CD4-positive, alpha-beta T cell treated with Interleukin-2 at 100 ng/mL for 4 hours (primary cell): ENCODE measurements at places on chromosomes 6 and 20.

- DNase-seq: no peak
Observed at GRCh38 chr20:53301869-53302268, 291.8 kb downstream of the ZNF217 start.

GRCh38 chr6:50585441-50586330, 127.6 kb upstream of the TFAP2D start:
- no peak for DNase-seq

DNA sequence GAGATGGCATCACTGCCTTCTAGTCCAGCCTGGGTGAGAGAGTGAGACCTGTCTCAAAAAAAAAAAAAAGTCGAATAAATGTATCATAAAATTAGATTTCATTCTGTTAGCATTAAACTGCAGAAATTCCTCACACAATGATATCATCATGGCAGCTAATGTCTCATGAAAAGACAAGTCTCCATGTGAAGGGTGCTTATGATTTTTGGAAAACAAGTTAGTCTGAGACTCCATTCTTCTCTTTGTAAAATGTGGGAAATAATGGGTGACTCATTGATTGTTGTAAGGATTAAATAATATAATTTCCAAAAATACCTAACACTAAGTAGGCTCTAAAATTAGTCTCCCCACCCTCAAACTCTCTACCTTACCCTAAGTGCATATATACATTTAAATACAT, 49.6 kb upstream of the CDYL start:
- DNase-seq: no peak

GRCh38 chr20:23103284-23104018, 17.3 kb upstream of the CD93 start:
- DNase-seq: no peak

GRCh38 chr6:42279966-42280629, 62.4 kb upstream of the MRPS10 start:
- no peak for DNase-seq

DNA sequence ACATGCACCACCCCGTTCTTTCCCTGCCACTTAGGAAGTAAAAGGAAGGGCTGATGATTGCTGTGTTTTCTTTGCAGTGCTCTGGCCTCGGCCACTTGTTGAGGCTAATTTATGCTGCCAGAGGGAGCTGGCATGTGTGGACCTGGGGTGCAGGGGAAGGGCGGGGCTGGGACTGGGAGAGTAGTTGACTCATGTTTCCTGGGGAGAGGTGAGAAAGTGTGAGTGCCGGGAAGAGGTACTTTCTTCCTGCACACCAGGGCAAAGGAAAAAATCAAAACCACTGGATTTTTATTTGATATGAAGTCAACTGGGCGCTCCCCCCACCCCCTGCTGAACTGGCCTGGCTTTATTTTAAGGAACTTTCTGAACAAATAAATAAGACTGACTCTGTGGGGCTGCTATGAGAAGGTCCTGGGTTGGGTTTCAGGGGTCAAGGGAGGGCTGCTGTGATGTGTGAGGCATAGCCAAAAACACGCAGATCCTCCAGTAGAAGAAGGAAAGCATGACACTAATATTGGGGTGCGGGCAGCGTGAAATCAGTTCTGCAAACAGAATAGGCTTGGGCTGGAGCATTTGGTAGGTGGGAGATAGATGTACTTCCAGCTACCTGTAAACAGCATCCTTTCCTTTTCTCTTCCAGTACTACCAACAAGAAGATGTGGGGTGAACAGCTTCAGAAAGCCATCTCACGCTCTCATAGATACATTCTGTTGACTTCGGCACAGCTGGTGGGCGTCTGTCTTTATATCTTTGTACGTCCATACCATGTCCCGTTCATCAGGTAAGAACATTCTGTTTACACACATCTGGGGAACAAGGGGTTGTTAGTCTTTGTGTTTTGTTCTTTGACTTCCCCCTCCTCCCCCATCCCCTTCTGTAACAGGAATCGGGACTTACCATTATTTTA, 87.5 kb downstream of the SYNJ2 start:
- no peak for DNase-seq

- DNase-seq: no peak
Observed at GRCh38 chr6:93819189-93819588, 399.8 kb upstream of the EPHA7 start.

DNA sequence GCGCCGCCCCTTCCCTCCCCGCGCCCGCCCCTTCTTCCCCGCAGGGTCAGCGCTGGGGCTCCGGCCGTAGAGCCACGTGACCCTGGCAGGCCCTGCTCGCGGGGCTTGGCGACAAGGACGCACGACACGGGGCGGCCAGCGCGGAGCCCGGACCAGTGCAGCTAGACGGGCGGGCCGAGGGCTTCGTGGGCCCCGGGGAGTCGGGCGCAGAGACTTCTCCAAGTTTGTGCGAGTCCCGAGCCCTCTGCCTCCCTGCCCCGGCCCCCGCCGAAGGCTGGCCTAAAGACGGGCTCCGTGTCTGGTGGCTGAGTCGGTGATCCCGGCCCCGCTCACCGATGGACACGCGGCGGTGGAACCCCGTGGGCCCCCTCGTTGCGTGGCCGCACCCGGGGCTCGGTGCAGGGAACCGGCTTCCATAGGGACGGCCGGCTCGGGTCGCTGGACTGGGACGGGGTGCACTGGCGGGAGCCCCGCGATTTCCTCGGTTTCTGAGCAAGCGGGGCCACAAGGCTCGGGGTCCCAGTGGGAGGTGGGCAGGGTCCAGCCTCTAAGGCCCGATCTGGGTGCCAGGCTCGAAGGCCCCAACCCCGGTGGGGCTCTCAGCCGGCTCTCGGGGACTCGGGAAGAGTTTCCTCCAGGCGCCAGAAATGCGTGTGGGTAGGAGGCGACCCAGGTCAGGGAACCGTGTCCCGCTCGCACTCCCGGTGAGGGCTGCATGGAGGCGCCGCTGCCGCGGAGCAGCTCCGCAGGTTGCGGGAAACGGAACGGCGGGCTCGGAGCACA, 452 bp upstream of the GATA5 start:
- no peak for DNase-seq

- DNase-seq: no peak
Observed at GRCh38 chr6:136163260-136163659, 86.9 kb downstream of the MTFR2 start.

DNA sequence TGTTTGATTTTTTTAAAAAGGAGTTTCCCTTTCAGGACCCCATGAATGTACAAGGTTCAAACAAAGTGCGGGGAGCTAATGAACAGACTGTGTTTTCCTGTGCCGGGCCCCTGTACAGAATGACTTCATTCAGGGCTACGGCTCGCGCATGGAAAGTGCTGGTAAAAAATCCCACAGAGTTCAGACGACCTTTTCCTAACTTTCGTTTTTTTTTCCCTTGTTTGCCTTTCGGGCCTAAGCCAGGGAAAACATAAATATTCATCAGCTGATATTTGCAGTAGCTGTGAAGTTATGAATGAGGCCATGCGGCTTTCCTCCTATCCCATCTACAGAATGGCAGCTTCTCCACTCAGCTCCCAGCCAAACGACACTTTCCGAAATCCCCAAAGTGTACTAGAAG, 74.0 kb downstream of the HAO1 start:
- DNase-seq: no peak

GRCh38 chr6:15893556-15894253, 230.9 kb upstream of the DTNBP1 start:
- no peak for DNase-seq

GRCh38 chr6:149864578-149865535, 698 bp upstream of the LRP11 start:
- peak; percentile 62 for DNase-seq

DNA sequence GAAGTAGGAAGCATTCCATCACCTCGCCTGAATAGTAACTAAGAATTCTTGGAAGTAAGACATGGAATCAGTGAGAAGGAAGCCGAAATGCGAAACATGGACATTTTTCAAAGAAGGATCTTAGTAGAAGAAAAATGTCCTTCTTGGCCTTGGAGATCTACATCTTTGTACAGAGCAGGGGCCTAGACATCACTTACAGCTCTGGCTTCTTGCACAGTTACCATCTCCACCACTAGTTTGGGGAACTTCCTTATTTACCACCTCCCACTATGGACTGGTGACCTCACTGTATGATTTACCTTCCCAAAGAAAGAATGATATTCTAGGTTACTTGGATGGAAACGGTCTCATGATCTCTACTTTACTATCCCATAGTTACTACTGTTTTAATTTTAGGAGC, 15.7 kb downstream of the CASS4 start:
- DNase-seq: no peak

DNA sequence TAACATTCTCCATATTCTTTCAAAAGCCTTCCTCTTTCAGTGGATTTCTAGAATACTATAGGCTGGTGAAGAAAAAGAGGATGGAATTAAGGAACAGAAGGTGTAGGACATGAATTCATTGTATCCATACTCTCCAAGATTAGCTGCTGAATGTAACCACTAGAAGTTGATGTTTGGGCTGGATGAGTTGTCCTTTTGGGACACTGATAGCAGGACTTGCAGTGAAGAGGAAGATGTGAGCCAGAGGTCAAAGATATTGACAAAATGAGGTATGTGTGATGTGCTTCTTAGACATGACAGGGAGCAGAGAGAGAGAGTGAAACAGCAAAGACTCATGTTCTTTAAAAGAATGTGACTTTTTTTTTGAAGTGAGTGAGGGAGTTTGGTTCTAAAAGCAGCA, 134.3 kb upstream of the MAN1A1 start:
- DNase-seq: no peak

GRCh38 chr6:74167511-74167910, 471.5 kb downstream of the CD109 start:
- DNase-seq: no peak

GRCh38 chr20:47676219-47676721, 109.0 kb downstream of the SULF2 start:
- DNase-seq: no peak

GRCh38 chr20:1805816-1806215, 89.4 kb upstream of the SIRPA start:
- DNase-seq: no peak

DNA sequence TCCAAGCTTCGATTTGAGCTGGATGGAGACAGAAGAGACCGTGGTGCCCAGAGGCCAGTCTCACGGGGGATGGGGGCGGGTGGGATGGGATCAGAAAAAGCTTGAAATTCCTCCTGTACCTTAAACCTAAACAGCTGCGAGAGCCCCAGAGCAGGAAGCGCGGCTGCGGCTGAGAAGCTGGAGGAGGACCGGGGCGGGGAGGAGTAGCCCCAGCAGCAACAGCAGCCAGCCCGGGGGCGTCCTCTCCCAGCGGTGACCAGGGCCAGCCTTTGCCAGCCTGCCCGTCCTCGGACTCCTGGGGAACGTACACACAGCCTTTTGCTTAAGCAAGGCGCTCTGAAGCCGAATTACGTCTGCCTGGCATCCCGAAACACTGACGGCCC, 17.4 kb upstream of the PRDM13 start:
- DNase-seq: no peak

DNA sequence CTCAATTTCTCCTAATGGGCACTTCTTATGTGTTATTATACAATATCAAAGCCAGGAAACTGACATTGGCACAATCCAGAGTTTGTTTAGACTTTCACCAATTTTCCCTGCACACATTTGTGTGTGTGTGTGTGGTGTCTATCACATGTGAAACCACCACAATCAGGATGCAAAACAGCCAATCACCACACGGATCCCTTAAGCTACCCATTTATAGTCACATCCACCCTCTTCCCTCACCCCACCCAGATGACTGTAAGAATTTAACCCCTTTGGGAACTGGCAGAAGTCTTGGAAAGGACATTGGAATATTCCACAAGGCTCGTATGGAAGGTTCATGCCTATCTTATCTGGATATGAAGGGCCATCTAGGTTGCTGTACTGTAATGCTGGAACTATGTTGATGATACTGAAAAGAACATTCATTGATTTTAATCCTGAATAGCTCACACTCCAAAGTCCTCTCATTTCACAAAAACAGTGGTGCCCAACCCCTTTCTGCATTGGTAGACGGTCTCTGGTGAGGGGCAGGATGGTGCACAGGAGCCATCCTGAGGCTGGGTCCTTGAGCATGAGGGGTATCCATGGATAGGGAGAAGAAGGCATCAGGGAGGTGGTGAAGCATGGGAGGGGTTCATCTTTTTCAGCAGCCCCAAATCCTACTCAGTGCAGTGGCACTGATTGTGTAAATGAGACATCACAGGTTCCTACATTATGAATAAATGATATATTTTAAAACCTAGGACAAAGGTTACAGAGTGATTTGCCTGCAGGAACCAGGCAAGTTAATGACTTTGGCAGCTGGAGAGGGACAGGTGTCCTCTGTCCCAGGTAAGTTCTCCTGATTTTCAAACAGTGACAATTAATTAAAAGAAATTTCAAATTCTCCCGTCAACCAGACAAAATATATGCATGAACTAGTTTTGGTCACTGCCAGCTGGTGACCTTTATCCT, 12.1 kb upstream of the CTCFL start:
- DNase-seq: no peak

DNA sequence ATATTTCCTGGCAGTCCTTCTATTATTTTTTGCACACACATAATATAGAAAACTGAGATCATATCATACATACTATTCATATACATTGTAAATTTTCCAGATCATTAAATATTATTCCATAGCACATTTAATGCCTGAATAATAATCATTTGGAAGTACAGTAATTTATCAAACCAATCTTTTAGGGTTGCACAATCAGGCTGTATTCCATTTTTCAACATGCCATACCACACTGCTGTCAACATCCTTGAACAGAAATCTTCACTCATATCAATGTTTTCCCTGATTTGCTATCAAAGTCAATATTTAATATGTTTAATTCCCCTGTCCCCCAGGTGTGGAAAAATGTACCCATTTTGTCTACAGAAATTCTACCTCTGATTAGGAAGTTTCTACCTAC, 122.7 kb upstream of the ADGRF1 start:
- no peak for DNase-seq

DNA sequence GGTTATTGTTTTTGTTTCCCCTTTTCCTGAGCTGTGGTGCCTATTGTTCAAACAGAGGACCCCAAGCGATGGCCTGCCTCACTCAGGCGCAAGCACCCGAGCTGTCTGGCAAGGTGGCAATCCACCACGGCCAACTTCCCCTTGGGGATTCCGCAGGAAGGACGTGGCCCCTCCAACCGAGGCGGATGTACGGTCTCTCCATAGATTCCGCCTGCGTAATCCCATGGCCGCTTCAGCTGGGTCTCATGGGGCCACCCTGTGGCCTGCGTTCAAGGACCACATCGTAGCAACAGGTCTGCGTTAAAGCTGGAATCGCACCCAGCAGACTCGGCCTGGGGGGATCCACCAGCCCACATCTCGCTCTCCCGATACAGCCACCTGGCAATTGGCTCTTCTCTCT, 79.9 kb downstream of the CEBPB start:
- no peak for DNase-seq

DNA sequence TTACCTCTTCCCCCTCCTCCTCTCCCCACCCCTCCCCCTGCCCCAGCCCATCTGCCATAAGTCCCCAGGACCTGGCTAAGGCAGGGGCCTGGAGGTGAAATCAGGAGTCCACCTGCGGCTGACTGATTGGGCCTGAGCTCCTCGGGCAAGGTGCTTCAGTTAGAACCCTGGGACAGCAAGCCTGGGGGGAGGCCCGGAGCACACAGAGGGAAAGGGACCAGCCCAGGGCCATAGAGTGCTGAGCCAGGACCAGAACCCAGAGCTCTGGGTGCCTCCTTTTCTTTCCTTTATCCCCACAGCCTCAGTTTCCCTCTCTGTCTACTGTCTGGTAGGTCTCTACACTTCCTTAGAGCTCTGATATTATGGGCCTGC, 35.7 kb upstream of the VEGFA start:
- DNase-seq: no peak

- DNase-seq: no peak
Observed at GRCh38 chr6:16673011-16673797, 88.1 kb downstream of the ATXN1 start.
